ENCODE measurements at places on chromosomes 3 and 15.

DNA sequence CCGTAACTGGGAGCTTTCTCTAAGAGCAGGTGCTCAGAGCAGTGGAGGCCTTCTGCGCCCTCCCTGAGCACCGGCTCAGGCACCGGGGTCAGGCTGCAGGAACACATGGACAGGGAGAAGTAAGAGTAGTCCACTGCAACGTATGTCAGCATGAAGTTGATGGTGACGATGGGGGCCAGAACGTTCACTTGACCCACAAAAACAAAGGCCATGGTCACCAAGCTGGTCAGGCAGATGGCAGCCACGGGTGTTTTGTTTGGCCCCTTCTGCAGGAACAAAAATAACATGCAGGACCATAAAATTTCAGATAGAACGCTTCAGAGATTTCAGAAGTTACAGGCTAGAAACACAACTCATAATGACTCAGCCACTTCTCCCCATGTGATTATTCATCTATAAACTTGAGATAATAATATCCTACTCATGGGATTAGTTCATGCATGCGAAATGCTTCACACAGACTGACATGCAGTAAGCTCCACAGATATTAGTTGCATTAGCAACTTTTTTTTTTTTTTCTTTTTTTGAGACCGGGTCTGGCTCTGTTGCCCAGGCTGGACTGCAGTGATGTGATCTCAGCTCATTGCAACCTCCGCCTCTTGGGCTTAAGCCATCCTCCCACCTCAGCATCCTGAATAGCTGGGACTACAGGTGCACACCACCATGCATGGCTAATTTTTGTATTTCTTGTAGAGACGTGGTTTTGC, 52.2 kb upstream of the HEG1 start:
- DNase-seq, result no peak

DNA sequence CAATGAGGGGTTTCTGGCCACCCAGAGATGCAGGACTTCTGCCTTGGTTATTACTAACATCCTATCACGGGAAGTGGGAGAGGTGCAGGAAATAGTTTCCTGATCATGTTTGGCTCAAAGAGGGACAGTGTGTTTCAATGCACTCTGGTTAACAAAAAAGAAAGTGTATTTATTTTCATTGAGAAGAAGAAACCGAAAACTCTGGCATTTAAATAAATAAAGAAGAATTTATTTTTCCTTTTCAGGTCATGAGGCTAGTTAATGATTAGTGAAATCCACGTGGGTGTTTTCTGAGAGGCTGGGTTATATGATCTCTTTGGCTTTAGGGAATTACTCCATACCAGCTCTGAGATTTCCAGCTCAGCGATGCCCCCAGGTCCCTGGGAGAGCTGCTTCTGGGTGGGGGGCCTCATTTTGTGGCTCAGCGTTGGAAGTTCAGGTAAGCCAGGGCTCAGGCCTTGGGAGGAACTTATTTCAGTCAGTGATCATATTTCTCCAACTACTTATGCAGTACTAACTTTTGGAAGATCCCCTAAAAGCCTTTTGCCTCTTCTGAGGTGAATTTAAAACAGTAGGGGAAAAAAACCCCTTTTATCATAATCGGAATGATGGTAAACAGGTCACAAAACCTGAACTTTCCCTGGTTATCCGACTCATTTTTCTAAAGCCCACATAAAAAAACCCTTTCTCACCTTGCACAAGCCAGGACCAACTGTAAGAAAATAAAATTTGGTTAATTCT, at the start of gene PLA1A:
Gene PLA1A, plus strand, starts transcription at position 338 of the 741 bp plus-strand sequence. Its CDS starts 29 bp downstream, at position 367.
- no peak for DNase-seq

GRCh38 chr15:45384700-45385099, 6.4 kb upstream of the GATM start:
- no peak for DNase-seq

- DNase-seq, result no peak
Observed at GRCh38 chr3:47581835-47582234, 3.2 kb upstream of the CSPG5 start.

DNA sequence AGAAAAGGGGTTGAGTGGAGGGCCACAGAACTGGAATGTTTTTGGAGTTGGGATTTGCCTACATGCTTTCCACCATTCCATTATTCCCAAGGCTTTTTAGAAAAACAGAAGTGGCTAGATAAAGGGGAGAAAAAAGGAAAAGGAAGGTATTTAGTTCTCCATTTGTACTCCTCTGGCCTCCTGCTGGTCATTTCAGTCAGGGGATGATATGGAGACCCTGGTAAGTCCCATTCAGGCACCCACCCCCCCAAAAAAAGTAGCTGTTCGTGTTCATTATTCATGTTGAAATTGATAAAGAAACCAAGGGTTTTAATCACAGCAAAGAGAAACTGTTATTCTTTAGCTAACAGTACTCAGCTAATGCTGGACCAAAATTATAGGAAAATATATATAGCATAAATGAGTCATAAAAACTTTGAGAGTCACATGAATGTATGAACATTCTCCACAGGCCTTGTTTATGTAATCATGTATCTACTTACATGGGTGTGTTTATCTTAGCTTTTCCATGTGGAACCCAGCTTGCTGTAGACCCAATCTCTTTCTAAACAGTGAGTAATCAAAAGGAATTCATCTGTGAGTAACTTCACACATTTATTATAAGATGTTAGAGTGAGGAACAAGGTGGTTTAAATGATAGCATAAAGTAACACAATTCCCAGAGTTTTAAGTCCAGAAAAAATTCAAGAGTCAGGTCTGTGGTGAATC, 167.2 kb downstream of the KCNMB2 start:
- DNase-seq, result no peak

DNA sequence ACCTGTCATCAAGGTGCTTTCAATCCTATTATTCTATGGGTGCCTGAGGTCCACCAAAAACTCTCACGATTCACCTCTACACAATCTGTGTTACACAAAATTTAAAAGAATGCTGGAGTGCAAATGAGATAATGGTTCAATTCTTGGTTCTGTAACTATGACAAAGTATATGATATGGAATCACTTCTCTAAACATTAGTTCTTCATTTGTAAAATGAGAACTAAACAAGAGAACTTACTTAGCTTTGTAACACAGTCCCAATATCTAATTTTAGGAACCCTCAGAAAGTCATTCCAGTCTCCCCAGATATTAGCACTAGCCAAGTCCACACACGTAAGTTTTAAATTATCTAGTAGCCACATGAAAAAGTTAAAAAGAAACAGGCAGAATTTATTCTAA, 111.5 kb downstream of the TBL1XR1 start:
- DNase-seq, result no peak

- DNase-seq, result no peak
Observed at GRCh38 chr3:61570813-61571212, 9.4 kb downstream of the PTPRG start.

DNA sequence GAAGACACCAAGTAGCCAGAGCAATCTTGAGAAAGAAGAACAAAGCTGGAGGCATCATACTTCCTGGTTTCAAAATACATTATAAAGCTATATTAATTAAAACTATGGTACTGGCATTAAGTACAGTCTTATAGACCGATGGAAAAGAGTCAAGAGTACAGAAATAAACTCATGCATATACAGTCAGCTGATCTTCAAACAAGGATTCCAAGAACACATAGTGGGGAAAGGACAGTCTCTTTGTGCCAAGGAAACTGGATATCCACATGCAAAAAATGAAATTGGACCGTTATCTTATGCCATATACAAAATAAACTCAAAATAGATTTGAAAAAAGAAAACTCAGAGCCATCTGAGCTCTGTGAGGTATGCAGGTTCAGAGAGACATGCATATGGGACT, 57.4 kb downstream of the SERP1 start:
- no peak for DNase-seq

- DNase-seq, result no peak
Observed at GRCh38 chr3:126463521-126463920, 12.2 kb downstream of the ZXDC start.

DNA sequence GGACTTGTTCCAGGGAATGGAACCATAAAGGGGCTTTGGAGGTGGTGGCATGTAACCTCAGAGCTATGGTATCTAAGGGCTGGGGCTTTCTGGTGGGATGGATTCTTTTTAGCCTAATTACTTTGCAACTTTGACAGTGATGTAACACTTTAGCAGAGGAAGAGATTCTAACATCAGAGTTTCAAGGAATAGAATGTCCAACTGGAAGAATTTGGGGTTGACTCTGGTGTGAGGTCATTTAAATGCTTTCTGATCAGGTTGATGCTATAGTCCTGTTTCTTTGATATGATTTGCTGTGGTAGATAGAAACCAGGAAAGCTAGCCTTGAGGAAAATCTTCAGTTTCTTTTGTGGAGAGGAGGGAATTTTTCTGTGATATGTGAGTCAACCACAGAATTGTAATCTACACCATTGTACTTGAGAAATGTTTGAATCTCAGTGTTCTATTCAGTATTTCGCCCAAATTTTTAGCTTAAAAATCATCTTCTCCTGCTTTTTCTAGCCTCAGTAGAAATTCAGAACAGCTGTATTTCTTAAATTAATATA, 40.0 kb downstream of the ATP2C1 start:
- DNase-seq, result no peak

DNA sequence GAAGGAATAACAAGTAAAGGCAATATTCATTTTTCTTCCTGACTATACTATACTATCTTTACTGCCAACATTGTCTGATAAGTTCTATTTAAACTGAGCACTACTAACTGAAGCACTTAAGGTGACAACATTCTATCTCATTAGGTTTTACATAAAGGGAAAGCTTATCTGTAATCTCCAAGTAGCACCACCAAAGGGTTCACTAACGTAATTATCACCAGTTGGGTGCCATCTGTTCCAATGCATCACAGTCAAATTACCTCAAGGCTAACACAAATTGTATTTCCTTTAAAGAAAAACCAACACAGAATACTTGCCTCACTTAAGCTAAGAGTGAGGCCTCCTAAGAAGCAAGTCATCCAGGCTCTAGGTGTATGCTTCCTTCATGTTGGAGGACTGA, 453.8 kb downstream of the RAP2B start:
- no peak for DNase-seq

- no peak for DNase-seq
Observed at GRCh38 chr15:71422530-71423259, 307.4 kb downstream of the THSD4 start.

DNA sequence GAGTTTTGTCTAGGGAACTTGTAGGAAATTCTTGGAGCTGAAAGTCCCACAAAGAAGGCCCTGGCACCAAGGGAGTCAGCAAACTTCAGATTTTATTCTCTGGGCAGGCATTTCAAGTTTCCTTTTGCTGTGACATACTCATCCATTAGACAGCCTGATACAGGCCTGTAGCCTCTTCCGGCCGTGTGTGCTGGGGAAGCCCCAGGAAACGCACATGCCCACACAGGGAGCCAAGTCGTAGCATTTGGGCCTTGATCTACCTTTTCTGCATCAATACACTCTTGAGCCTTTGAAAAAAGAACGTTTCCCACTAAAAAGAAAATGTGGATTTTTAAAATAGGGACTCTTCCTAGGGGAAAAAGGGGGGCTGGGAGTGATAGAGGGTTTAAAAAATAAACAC, 15.0 kb downstream of the TIGIT start:
- no peak for DNase-seq

- no peak for DNase-seq
Observed at GRCh38 chr3:4809922-4810321, 169.3 kb upstream of the BHLHE40 start.

GRCh38 chr3:183460081-183461055, 31.9 kb upstream of the MCF2L2 start:
- DNase-seq, result no peak

DNA sequence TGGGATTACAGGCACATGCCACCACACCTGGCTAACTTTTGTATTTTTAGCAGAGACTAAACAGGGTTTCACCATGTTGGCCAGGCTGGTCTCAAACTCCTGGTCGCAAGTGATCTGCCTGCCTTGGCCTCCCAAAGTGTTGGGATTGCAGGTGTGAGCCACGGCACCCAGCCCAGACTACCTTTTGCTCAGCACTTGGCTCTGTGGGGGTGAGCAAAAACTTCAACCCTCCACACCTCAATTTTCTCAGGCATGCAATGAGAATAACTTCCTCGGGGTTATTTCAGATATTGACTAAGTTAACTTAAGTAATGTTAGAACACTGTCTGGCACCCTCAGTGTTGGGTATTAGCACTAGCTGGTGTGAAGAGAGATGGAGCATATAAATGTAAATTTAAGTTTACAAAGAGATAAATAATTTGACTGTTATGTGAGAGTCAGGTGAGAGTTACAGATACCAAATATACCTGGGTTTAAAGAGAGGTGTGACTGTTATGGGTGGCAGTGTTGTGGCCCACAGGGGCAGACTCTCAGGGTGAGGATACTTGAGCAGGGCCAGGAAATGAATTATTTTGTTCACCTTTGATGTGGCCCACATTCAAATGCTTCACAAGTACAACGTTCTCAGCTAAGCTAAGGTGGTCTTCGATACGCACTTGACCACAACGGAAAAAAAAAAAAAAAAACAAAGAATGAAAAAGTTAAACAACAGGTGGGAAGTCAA, 29.0 kb downstream of the CPOX start:
- DNase-seq, result no peak

DNA sequence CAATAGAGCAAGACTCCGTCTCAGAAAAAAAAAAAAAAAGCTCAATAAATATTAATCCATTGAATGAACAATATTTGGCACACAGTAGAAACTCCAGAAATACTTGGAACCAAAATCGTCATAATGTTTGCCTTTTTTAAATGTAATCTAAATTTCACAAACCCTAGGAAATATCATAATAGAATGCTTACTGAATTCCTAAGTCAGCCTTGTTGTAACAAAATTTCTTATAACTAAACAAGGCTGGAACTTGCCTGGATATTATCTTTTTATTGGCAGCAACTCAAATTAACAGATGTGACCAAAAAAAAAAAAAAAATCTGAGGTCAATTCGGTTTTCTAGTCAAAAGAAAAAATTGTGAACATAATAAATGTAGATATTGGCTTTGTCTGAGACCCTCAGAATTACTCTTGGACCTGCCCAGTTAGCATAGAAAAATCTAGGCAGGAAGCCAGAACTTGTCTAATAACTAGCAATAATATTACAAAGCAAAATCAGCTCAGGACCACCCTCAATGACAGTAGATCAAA, 33.3 kb downstream of the GABPB1 start:
- no peak for DNase-seq

GRCh38 chr15:46450810-46451182, 816.0 kb downstream of the SQOR start:
- DNase-seq, result no peak

DNA sequence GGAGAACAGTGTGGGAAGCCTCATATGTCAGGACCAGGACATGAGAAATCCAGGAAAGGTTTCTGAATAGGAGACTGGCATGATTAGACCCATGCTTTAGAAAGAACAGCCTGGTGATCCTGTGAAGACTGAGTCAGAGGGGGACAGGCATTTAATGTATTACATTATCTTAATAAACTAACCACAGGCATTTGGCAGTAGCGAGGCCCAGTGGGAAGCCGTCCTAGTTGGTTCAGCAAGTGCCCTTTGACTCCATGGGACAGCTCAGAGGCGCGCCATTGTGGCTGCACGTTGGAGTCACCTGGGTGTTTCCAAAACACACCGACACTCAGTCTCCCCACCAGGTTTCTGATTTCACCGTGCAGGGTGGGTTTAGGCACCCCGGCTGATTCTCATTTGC, 90.5 kb upstream of the DGKG start:
- no peak for DNase-seq

GRCh38 chr3:183895296-183895695, 10.6 kb upstream of the PARL start:
- no peak for DNase-seq
